Stimulated activated CD4-positive, alpha-beta T cell treated with anti-CD3 and anti-CD28 coated beads, Interleukin-15, amount 100 ng/mL, for 1 hour (primary cell): ENCODE measurements at places on chromosomes 6 and 20.

DNA sequence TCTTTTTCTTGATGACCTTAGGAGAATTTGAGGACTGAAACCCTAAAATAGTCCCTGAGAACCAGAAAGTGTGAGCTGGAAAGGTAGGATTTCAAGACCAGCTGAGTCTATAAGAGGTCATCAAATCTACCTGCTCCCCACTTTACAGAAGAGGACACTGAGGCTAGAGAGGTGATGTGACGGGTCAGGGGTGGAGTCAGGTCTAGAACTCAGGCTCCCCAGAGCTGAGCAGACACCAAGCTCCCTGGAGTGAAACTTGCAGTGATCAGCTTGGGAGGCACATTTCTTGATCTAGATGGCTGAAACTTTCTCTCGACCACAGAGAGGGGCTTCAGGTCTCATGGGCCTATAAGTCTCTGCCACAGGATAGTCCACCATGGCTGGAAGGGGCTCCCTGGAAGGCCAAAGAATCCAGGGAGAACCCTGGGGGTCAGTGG lies 55.1 kb downstream of the HNF4A start:
- DNase-seq, result no peak

DNA sequence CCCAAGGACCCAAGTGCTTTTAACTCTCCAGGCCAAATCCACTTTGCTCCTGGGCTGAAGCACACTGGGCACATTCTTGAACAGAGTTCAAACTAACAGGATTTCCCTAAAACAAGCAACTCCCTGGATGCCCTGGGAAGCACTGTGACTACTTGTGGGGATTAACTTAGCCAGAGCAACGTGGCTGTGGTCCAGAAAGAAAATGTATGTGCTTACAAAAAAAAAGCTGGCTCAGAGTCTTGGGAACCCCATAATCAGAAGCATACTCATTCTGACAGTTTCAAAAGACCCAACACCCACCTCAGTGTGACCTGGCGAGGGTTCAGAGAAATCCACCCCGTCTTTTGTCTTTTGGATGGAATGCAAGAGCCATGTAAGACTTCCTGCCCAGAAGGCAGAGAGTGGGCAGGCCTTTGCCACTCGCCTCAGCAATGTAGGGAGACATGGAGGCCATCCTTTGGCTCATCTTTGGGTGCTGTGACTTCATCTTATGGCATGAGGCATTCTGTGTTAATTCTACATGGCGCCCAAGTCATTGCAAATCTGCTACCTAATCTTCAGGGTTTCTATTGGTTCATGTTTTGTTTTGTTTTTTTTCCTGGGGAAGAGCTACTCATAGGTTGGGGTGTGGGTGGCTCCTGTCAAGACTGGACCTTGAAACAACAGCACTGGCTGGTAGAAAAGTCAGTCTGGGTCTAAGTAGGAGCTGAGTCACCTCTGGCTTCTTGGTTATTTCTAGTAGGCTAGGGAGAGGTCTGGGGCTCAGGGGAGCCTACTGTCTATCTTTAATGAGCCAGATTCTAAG lies 248.6 kb upstream of the SUPT3H start:
- no peak for DNase-seq

- no peak for DNase-seq
Observed at GRCh38 chr6:137978252-137978896, 111.3 kb downstream of the TNFAIP3 start.

DNA sequence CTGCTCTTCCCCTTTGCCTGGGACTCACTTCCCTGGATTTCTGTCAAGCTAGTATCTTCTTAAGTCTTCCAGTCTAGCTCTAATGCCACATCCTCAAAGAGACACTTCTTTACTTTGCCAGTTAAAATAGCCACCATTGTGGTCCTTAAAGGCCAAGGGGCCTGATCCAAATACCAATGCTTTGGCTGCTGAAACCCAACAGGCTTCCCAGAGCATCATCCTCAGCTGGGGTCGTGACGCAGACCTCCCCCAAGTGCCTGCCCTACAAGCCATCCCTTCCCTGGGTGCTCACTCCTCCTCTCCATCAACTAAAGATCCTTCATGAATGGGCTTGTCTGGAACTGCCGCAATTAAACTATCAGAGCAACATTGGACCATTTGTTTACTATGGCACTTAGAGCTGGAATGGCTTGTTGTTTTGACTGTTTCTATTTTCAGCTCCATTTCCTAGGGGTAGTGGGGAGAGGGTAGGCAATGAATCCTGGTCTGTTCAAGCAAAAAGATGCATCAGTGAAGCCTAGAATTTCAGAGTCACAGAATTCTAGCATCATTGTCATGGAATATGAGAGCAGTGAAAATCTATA lies 79.6 kb upstream of the SIRPA start:
- no peak for DNase-seq

GRCh38 chr6:782141-782540 lies 89.2 kb upstream of the EXOC2 start:
- DNase-seq, result no peak

DNA sequence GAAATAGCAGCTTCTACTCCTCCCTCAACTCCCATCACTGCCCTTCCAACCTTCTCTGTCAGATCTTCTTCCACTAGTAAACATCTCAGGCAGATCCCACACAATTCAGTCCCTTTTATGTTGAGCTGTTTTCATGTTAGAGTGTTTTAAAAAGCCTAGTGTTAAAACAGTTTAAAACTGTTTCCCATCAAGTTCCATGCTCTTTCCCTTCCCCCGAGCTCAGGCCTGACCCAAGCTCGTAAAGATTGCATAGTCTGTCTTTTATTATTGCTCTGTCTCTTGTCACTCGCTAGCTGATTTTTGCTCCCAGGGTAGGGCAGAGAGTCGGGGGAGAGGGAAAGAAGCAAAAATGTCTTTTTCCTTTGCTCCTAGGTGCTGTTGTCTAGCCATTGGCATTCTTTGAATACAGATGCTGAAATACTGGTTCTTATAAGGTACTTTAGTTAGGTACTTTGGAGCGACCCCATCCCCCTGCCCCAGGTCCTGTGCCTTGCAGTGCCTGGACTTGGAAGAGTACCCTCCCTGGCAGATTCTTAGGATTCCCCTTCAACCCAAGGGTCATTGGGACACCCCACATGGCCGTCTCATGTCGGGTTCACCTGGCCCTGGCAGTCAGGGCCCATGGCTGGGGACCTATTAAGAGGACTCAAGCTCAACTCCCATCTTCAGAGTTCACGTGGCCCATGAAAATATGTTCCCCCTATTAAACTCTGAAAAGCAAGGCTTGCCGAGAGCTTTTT lies 101.2 kb upstream of the ARMC2 start:
- no peak for DNase-seq

GRCh38 chr6:8006208-8006607 lies 58.0 kb downstream of the BLOC1S5 start:
- DNase-seq, result no peak

- DNase-seq, result no peak
Observed at GRCh38 chr6:21208081-21208795, 385.3 kb upstream of the SOX4 start.

GRCh38 chr6:72769459-72770125 lies 147.7 kb downstream of the KCNQ5 start:
- DNase-seq, result no peak

DNA sequence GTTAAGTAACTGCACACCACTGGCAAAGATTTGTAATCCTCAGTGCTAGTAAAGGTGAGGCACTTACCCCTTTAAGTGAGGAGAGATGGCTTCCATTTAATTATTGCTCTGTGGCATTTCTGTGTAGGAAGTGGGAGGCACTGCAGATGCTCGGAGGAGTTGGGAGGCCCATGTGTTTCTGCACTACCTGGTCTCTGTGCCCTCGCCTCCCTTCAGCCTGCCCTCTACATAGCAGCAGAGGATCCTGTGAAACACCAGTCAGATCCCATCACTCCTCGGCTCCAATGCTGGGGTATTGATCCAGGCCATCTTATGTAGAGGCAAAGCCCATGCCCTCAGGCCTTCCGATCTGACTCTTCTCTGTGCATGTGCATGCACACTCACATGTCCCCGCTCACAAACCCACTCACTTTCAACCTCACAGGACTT lies 67.0 kb downstream of the SLX4IP start:
- DNase-seq, result no peak

DNA sequence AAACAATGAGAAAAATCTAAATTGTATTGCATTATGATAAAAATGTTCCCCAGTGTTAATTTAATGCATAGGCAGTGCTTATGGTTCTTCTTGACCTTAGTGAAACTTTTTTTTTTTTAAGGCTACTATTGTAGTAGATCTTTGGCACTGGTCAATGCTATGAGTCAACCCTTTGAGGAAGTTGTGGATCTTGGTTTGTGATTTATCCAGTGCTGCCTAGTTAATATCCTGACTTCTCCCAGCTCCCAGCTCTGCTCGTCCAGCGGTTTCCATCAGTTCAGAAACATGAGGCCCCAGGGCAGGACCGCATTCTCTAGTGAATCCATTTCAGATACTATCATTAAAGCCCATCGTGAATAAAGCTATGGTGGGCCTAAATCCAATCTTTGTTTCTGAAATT lies 364.5 kb upstream of the JARID2 start:
- no peak for DNase-seq

DNA sequence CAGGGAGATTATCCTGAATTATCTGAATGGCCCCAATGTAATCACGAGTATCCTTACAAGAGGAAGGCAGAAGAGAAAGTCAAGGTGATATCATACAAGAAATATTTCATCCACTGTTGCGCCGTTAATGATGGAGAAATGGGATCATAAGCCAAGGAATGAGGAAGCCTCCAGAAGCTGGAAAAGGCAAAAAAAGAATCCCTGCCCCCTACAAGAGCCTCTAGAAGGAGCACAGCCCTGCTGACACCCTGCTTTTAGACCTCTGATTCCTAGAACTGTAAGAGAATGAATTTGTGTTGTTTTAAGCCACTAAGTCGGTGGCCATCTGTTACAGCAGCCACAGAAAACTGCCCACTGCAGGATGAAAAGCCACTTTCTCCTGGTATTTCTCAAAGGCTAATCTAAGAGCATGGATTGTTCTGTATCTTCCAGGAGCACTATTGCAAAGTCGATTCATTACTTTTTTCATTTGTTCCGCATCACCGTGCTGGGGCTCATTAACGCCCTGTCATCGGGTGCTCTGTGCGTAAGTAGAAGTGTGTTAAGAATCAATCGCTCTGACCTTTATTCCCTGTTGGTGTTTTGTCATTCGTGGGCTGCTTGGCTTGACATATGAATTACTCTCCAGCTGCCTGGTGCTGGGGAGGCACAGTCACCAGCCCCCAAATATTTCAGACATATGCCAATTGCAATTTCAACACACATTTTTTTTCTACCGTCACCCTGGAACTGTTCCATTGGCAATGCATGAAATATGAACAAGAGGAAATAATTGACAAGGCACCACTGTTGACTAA lies 117.0 kb downstream of the PCSK2 start:
- no peak for DNase-seq

DNA sequence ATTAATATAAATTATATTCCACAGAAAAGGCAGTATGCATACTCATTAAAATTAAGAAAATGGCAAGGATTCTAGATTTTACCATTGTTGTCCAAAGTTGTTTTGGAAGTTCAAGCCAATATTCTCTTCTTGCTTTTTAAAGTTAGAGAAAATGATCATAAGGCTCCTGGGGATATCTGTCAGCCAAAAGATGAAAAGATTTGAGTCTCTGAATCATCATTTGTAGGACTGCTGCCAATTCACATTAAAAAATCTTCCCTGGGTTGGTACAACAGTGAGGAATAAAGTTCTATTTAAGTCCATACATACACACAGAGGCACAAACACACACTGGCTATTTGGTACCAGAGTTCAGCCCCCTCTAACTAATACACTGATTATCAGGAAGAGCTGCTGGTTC lies 620.1 kb downstream of the COL12A1 start:
- DNase-seq, result no peak

- DNase-seq, result no peak
Observed at GRCh38 chr6:67615796-67616195, 1019.3 kb upstream of the ADGRB3 start.

DNA sequence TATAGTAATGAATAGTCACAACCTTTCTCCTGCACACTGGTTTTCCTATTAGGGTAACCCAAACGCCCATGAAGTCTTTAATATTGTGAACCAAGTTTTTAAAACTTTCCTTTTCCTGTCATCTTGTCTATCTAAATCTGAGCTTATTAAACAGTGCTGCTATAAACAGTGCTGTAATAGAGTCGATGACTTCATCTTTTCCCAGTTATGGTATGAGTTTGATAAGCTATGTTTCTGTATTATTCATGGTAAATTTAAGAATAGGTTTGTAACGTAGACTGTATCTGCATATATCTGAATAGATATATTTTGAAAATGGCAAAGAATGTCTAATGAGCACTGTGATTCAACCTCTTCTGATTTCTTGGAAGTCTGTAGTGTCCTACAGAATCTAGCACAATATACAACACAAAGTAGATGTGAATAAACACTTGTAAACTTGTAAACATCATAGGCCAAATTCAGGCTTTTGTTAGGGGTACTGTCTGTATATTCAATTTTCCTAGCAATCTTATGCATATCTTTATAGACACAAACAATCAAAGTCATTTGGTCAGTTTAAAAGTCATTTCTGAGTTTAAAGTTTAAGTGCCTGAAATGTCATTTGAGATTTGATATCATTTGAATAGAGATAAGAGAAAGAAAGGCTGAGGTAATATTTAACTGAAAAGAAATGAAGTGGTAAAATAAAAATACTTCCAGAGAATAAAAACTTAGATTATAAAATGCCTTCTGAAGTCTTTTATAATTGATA lies 155.5 kb downstream of the PTPRK start:
- DNase-seq, result no peak

GRCh38 chr6:168256940-168257339 lies 62.6 kb downstream of the DACT2 start:
- DNase-seq, result no peak

- DNase-seq, result no peak
Observed at GRCh38 chr20:44990425-44990824, 24.1 kb downstream of the STK4 start.

- no peak for DNase-seq
Observed at GRCh38 chr20:24935766-24936525, 13.1 kb upstream of the CST7 start.

DNA sequence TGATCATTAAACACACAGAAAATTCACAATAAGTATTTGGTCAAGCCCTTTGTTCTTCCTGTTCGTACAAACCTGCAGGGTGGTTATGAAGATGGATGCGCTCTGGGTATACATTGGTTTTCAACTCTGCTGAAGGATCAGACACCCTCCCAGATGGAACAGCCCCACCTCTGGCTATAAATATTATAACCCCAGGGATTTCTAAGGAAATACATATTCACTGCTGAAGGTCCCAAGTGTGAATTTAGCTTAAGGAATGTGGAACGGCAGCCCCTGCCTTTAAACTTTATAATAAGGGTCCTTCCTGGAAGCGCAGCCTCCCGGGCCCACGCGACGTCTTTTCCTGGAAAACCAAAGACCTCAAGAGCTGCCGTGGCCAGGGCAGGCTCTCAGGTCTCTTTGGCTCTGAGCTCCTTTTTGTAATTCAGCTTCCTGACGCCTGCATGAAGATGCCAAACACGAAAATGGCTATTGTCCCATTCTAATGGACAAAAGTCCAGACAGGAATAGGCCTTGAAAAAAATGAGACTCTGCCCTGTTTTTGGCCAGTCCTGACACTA lies 172.4 kb upstream of the SSTR4 start:
- DNase-seq, result no peak

- DNase-seq, result no peak
Observed at GRCh38 chr6:89216411-89216810, 747 bp downstream of the GABRR1 start.

- no peak for DNase-seq
Observed at GRCh38 chr6:168127384-168127868, 48.4 kb upstream of the FRMD1 start.
